ENCODE measurements at places on chromosomes 4 and X.

DNA sequence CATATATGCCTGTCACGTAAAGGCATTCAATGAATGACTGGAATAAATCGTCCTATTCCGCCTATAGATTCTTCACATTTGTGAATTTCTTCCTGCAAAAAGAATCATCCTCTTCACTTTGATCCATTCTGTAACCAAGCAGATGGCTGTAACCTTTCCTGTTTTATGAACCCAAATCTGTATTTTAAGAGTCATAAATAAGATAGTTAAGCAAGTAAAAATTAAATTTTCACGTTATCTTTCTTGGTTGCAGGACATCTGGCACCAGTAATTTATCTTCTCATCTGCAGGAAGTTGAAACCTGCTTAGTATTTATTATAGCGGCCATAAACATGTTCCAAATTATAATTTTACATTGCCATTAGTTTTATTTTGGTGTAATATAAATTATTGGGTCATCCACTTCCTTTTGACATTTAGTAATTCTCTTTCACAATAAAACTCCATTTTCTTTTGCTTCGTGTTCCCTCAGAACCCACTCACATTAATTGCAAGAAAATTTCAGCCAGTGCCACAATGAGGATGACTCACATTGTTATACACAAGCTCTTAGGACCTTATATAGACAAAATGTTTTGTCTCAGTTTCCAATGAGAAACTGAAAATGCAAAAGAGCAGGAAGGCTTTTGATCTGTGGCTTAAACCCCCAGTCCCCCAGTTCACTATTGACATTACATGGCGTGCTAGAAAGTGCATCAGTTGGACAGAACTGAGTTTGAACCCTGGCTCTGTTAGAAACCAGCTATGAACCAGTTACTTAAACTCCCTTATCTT, 51.1 kb downstream of the TMEM156 start:
- no peak for DNase-seq

DNA sequence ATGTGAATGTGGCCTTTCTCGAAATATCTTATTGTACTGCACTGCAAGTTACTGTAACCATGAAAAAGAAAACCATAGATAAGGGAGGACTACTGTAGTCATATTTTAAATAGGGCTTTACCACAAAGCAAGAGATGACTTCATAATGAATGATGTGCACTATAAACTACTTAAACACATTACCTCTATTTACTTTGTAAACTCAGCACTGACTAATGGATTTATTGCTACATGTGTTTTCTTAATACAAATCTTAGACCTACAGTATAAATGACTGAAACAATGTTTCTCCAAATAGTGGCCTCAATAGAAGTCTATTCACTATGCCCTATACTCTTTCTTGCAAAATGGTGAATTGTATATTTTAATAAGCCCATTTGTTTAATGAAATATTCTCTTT, 61.1 kb downstream of the HDX start:
- DNase-seq: no peak

DNA sequence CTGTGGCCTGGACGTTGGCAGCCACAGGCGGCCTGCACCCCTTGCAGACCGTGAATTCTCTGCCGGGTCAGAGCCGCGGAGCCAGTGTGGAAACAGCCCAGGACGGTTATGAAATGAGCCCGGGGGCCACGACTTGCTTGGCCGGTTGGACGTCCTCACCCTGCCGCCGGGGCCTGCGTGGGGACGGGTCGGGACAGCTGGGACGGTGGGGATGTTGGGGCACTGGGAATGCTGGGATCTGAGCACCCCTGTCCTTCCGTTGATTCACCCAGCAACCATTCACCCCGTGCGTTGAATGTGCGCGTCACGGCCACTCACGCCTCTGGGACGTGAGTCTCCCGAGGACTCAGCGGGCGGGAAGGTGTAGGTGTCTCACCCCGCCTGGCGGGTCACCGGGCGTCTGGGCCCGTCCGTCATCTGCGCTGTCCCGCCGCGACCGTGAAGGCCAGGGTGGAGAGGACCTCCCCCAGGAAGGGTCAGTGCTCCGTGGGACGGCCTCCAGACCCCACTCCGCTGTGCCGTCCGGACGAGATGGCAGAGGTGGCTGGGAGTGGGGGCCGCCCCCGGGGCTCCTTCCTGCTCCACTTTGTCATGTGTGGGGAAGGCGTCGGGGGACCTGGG, 4.5 kb upstream of the PLCXD1 start:
- peak; percentile 63 for DNase-seq

DNA sequence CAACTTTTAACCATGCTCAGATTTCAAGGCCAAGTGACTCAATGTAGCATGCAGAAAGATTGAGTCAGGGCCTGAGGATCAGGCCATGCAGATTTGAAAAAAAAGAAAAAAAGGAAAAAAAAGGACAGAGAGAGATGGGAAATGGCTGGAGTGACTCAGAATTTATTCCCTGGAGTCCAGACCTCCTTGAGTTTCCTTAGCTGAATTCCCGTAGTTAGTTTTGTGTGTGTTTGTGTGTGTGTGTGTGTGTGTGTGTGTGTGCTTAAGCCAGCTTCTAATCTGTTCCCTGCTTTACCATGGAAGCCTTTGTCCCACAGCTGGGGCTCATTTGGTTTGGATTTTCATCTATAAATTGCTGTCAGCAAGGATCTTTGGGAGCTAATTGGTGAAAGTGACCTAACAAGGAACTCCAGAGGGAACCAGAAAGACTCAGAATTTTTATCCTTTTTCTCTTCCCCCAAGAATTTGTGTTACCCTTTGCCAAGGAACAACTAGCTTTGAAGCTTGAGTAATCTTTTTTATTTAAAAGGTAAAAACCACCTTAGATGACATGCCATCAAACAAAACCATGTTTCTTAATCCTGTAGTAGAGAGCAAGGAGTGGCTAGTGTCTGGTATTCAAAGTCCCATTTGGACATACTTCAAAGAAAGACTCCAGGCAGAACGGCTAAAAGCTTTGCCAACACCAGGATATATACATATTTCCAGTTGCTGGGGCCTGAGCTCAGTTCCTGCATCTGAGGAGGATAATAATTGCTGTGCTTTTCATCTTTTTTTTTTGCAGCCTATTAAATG, 109.0 kb upstream of the DDIT4L start:
- DNase-seq: no peak

- DNase-seq: no peak
These were observed 80.1 kb downstream of the RCHY1 start for GRCh38 chr4:75434105-75434504.

DNA sequence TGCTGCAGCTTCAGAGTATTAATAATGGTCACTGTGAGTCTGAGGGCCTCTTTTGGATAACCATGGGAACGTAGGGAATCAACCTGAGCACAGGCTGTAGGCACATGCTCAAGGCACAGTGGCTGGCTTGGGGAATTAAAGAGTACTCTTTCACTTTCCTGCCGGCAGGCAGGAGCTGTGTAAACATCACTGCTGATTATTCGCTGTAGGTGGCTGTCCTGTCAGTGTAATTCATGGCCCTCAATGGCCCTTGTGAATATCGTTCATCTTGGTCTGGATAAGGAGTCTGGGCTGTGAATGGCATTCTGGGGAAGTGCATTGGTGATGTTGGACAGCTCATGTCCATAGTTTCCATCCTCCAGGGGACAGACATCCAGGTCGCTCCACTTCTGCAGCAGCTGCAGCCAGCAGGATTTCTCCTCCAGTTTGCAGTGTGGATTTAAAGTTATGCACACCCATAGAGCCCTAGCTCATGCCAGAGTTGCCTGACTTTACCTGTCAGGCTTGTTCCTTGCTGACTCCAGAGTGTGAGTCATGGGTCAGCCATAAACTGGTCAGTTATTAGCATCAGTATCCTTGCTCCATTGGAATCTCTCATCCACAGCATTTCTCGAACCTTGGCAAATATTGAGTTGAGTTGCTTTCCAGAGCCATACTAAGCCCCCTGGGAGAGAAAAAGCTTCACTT, 43.0 kb downstream of the C4orf33 start:
- no peak for DNase-seq

DNA sequence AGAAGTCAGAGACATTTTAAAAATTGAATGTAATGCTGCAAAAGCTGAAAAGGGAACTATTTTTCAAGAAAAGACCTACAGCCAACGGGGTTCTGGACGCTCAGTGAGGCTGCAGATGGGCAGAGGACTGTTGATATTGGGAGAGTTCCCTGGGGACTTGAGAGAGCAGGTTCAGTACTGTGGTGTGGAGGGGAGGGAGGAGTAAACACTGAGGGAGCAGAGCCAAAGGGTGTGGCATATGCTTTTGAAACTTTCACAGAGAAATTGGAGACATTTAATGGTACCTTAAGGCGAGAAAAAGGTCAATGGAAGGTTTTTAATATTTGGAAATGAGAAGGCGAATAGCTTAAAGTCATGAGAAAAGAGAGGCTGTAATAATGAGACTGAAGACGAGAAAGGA, 62.2 kb upstream of the GPM6A start:
- no peak for DNase-seq

GRCh38 chr4:134777606-134778005, 576.0 kb upstream of the PABPC4L start:
- no peak for DNase-seq

- DNase-seq: no peak
These were observed 469.0 kb downstream of the TLL1 start for GRCh38 chr4:166341992-166342391.

DNA sequence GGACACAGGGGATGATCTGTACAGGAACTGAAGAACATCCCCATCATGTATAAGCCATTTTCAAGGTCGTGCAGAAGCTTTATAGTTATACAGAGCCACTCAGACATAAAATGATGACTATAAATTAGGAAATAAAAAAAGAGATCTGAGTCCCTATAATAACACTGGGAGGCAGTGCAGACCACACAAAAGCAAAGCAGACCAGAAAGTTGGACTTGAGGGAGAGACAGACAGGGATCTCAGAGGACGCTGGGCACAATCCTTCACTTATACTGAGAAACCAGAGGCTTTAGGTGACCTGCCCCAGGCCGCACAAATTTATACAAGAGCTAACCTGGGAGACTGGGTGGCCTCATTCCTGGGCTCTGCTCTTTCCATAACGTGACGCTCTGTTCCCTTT, 70.5 kb downstream of the HADH start:
- DNase-seq: no peak

- no peak for DNase-seq
These were observed 225.0 kb upstream of the PUDP start for GRCh38 chrX:7372825-7373525.

DNA sequence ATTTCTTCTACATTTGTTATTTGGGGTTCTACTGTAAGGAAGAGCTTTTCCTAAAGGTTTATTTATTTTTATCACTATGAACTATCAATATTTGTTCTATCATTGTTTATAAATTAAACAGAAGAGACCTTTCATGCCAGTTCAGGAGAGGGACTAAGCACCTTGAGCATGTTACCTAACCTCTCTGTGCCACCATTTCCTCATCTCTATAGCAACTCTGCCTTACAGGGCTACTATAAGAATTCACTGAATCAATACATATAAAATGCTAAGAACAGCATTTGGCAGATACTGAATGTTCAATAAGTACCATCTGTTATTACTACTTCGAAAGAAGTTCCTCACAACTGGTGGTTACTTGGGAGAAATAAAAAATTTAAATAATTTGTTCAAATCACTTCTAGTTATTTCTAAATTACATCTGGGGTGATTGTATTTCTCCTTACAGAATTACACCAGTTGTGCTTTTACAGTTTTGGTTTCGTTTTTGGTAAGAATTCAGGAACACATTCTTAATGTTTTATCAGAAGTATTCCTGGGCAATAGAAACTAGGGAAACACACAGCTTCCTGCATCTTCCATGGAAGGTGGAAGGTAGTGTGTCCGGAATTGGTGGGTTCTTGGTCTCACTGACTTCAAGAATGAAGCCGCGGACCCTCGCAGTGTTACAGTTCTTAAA, 32.9 kb downstream of the EREG start:
- DNase-seq: no peak

- no peak for DNase-seq
These were observed 81.5 kb upstream of the BCOR start for GRCh38 chrX:40179283-40179682.

DNA sequence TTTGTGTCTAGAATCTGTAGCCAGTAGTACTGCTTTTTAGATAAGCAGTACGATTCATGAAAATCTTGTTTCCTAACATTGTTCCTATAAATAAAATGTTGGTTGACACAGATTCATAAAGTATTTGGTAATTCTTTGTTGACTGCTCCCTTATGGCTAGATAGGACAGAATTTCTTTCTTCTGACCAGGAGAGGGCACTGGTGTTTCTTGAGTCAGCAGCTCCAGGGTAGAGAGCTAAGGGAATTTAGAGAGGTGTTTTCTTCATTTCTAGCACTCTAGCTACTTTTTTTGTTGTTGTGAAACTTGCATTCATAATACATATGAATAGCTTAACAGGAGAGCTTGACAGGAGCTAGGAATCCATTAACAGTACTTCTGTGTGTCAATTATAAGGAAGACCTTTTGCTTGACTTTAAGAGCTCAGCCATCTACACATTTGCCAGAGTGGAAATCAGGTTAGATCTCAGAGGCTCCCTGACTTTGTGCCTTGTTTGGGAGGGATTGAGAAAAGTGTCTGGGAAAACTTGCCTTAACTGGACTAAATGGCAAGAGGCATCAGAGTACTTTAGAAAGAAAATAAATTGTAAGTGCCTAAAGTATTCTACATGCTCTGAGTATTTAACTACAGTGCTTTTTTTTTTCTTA, 756.1 kb downstream of the SH3BGRL start:
- no peak for DNase-seq

DNA sequence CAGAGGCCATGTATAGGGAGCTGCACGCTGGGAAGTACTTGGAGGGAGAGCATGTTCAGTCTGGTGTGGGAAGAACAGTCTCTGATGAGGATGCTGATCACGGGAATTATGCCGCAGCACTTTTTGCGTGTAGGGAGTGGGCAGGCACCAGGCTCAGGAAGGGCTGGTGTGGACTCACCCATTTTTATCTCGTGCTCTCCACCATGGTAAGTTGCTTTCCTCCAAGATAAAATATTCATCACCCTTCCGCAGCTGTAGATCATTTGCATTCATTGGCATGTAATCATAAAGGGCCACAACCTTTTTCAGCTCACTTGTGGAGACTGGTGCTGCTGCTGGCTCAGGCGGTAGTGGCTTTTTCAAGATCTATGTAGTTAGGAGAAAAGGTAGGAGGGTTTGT, 11.8 kb upstream of the TIMM8A start:
- DNase-seq: no peak

DNA sequence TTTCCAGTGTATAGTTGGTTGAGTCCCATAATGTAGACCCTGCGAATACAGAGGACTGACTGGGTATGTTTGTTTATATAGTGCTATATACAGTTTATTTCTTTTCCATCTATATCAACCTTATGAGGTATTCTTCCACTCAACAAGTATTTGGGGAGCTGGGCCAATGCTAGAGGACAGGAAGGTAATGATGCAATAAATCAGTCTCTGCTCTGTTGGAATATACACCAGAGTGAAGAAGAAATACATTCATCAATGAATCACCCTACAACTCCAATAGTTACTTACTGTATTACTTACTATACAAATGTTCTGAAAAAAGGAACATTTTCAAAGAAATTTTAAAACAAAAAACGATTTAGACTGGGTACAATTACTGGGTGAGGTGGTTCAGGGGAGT, 2.1 kb upstream of the ARSJ start:
- no peak for DNase-seq

- DNase-seq: no peak
These were observed 138.4 kb downstream of the CBR4 start for GRCh38 chr4:168871632-168872031.
